ENCODE measurements at places on chromosomes 13 and 19.

DNA sequence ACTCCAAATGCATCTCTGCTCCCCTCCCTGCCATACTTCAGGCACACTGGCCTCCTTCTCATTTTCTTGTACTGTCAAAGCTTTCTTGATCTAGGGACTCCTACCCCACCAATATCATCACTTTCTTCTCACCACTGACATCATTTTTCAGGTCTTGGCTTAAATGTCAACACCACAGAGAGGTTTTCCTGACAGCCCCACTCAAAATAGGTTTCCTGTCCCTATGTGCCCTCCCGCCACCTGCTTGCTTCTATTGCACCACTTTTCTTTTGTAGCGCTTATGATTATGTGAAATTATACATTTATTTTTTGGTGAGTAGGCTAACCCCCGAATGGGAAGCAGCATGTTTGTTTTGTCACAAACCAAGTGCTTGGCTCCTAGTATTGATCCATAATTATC lies 164.6 kb downstream of the NDFIP2 start:
- DNase-seq, result no peak

DNA sequence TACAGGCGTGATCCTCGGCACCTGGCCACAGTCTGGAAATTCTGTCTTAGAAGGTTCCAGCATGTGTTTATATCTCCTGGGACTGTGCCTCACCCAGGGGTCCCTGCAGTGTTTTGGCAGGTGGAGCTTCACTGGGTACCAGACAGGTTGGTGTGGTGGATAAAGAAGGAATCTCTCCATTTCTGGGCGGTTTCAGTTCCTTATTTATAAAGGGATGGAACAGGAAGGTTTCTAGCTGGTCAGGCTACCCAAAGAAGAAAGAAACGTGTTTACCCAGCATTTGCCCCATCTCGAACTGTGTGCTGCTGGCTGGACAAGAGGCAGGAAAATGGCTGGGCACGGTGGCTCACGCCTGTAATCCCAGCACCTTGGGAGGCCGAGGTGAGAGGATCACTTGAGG lies 9.8 kb downstream of the PNPLA6 start:
- no peak for DNase-seq

- DNase-seq, result no peak
Measured at GRCh38 chr13:20702915-20703779, at the start of gene IL17D. Gene IL17D, plus strand, starts transcription at chr13:20703699. Its CDS starts 303 bp downstream, at chr13:20704002.

- DNase-seq, result no peak
Measured at GRCh38 chr13:76703216-76703615, 183.0 kb downstream of the KCTD12 start.

DNA sequence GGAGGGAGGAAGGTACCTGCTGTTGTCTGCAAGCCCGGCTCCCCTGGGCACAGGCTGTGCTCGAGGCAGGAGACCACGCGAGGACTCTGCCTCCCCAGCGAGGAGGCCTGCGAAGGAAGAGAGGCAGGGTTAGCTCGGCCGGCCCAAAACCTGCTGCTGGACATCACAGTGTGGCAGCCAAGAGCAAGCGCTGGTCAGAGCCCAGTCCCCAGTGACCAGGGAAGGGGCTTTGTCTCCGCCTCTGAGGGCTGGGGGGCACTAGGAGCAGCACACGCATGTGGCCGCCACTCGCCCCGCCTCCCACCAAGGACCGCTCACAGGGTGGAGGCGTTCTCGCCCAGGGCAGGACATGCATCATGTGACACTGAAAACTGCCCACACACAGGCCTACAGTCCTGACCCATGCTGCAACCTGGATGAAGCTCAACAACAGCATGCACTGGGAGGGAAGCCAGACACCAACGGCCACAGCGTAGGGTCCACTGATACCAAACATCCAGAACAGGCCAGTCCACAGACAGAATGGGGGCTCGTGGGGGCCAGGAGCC lies 8.5 kb downstream of the MIER2 start:
- DNase-seq, result no peak

- DNase-seq, result no peak
Measured at GRCh38 chr19:43913383-43913782, 21.7 kb downstream of the ZNF45 start.
